Purkinje cell (primary cell): ENCODE measurements at places on chromosomes 4 and X. TPM values are rescaled to one million over a fixed set of nuclear protein-coding genes. Genes with fewer than 3 reads are reported as not detected.

RTL3 gene
- polyA plus RNA-seq: not detected in 2 replicates

PAGE1 gene
- polyA plus RNA-seq: not detected in 2 replicates

NAT8L gene
- polyA plus RNA-seq: 3.7 and 6.3 TPM in 2 replicates

PAK3 gene
- 23.9 and 29.5 TPM in 2 replicates for polyA plus RNA-seq

GPC3 gene
- 3.6 and 4.9 TPM in 2 replicates for polyA plus RNA-seq

NHS gene
- polyA plus RNA-seq: 0.39 and 0.74 TPM in 2 replicates

HHIP gene
- 1.1 and 2.2 TPM in 2 replicates for polyA plus RNA-seq

OCIAD2 gene
- 211 and 215 TPM in 2 replicates for polyA plus RNA-seq

RNF150 gene
- polyA plus RNA-seq: 21.0 and 21.2 TPM in 2 replicates

ADH6 gene
- not detected in 2 replicates for polyA plus RNA-seq

FANCB gene
- 2.8 TPM in 1 of 2 replicates, not detected in the other for polyA plus RNA-seq

PCDH7 gene
- 0.60 and 15.1 TPM in 2 replicates for polyA plus RNA-seq

PABPC4L gene
- polyA plus RNA-seq: 0.17 TPM in 1 of 2 replicates, not detected in the other

TLR3 gene
- polyA plus RNA-seq: 0.47 and 0.91 TPM in 2 replicates

SHOX gene
- polyA plus RNA-seq: not detected in 2 replicates

ODAPH gene
- 0.94 TPM in 1 of 2 replicates, not detected in the other for polyA plus RNA-seq

ATP8A1 gene
- polyA plus RNA-seq: 16.9 and 28.7 TPM in 2 replicates

ATP6AP1 gene
- polyA plus RNA-seq: 42.0 and 42.2 TPM in 2 replicates

SH3D19 gene
- polyA plus RNA-seq: 11.0 and 14.0 TPM in 2 replicates
